SK-N-SH treated with all-trans-retinoic acid at 6 μM for 48 hours (cell line): ENCODE measurements at places on chromosomes 2 and 18.
A peak's percentile ranks its signal among the peaks of the same experiment; 100 is the strongest.

GRCh38 chr2:237235383-237236095 is 149.8 kb downstream of the COPS8 start:
- peak; percentile 97 for ATAC-seq

DNA sequence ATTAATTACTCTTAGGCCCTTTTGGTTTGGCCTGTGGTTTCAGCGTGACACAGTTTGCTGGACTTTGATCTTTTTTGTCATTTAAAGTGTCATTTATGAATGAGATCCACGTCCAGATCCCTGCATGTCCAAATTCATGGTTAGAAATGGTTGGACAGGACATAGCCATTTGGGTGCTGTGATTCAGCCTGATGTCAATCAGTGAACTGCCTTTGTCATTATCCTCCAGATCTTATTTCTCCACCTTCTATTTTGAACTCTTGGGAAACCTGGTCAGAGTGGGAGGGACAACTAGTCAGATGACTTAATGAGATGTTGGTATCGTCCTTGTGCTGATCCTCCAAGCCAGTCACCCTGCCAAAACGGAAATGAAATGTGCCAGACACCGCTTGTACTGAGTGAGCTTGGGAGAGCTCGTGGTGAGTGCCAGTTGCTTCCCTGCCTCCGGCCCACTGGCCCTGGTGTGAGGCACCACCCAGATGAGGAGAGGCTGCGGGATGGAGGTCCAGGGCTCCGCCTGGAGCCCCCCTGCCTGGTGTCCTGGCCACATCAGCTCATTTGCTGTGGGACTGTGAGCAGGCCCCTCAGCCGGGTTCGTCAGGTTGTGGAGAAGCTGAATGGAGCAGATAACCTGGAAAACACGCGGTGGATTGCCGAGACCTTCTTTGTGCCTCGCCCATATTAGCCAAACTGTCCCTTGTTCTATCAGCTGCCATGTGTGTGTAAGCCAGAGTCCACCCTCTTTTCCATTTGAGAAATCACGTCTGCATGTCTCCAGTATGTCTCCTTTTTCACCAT is 70.1 kb downstream of the DGKD start:
- ATAC-seq: no peak; the same call in 2 of the 3 replicates

DNA sequence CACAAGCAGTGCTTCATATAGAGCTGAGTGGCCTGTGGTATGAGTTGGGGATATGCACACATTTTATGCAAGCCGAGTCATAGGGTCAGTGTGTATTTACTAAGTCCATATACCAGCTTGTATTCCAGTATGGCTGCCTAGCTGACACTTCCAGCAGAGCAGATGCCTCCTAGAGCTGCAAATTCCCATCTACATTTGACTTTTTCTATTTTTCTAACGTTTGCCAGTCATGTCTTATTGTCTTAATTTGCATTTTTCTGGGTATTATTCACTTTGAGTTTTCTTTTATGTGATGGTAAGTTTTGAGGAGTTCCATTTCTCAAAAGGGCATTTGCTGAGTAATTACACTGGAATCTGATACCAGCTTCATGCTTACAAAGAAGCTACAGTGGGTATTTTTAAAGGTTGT is 334.5 kb upstream of the CDH2 start:
- peak; percentile 92 for ATAC-seq

GRCh38 chr2:21234001-21234400 is 110.2 kb downstream of the TDRD15 start:
- no peak for ATAC-seq

GRCh38 chr18:48320639-48320945 is 88.6 kb downstream of the ZBTB7C start:
- no peak; the same call in 2 of the 3 replicates for ATAC-seq
